Neuronal stem cell (in vitro differentiated cells): ENCODE measurements at places on chromosomes 11 and 22.

- DNase-seq = no peak
These were observed 152.9 kb upstream of the GRIA4 start for GRCh38 chr11:105456950-105457349.

GRCh38 chr11:75286826-75287465 lies 46.4 kb downstream of the TPBGL start:
- DNase-seq = no peak

DNA sequence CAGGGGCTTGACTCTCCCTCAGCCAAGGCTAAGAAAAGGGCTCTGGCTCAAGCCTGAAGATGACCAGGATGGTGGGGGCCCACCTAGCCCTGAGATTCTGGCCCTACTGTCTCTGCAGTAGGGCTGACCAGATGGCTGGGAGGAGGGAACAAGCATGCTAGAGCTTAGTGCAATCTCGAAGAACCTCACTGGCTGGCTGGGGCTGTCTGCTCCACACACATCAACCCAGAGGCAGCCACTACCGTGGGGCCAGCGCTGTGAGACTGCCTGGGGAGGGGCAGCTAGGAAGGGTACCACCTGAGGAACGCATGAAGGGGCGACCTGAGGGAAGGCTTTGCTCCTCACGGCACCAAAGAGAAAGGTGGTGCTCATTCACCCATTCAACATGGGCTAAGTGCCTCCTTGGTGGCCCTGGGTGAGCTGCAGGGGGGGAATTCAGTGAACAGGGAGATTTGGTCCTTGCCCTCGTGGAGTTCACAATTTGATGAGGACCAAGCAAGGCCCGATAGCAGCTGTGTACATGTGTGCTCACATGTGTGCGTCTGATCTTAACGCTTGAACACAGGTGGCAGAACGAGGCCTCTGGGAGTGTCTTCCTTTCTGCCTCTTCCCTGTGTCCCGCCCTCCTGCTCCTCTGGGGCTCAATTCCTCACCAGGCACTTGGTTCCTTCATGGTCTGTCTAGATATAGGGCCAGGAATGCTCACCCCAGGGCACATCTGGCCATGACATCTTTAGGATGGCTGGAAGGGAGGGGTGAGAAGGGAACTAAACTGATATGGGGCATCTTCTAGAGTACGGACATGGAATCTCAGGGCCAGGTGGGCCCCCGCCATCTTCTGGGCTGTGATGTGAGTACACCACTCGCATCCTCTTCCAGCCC lies 102.3 kb upstream of the PITPNB start:
- no peak for DNase-seq

- no peak for DNase-seq
These were observed 11.5 kb downstream of the STARD10 start for GRCh38 chr11:72782081-72782920.

DNA sequence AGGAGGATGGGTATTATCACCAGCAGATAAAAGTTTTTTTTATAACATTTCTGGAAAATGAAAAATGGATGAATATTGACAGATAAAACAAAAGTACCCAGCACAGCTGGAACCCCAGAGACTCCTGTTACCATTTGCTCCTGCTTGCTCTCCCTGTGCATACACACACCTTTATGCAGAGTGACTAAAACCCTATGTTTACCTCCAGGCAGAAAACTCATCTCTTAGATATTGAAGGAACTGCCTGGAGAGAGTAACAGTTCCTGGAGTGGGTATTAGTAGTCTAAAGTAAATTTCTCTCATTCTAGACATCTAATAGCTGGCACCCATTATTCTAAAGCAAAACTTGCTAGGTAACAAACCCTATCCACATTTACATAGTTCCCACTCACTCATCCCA lies 38.0 kb downstream of the CYP2R1 start:
- no peak for DNase-seq

DNA sequence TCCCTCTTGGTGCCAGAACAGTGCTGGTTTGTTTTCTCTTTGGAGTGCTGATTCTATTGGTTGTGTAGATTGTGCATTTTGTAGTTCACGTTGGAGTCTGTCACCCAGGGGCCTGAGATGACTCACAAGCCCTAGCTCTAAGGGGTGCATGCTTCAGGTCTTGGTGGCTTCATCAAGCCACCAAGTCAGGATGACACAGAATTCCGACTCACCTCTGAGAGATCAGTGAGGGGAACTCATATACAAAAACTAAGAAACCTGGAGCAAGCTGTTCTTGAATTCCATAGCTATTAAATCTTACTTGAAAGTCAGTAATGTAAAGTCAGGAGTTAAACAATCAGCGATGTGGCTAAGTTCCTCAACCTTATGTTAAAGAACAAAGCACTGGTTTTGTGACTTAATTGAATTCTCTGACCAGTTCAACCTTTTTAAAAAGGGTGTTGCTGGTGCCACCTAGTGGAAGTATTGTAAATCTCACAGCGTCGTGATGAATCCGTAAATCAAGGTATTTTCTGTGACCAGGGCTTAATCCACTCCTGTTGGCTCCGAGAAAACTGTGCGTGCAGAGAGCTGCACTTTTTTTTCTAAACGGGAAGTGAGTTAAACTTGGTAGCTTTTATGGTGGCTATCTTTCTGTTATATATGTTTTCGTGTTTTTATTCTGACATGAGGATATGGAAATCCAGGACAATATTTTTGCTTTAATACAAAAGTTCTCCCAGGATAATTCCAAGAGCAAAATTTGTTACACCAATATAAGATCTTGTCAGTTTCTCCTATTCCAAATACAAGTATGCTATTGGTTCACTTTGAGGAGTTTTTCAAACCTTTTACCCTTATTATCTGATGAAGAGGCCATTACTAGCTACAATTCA lies 14.6 kb downstream of the MMP13 start:
- DNase-seq = peak; percentile 64

GRCh38 chr22:32123657-32124056 lies 35.4 kb downstream of the C22orf42 start:
- DNase-seq = no peak

DNA sequence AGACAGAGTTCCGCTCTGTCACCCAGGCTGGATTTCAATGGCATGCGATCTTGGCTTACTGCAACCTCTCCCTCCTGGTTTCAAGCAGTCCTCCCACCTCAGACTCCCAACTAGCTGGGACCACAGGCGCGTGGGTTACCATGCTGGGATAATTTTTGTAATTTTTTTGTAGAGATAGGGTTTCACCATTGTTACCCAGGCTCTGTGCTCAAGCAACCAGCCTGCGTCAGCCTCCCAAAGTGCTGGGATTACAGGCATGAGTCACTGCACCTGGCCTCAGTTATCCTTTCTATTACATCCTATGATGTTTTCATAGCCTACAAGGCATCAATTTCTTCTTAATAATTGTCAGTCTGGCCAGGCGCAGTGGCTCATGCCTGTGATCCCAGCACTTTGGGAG lies 36.5 kb downstream of the LRRC74B start:
- DNase-seq = no peak

GRCh38 chr11:2687223-2687530 lies 12.6 kb downstream of the KCNQ1OT1 start:
- DNase-seq = no peak

DNA sequence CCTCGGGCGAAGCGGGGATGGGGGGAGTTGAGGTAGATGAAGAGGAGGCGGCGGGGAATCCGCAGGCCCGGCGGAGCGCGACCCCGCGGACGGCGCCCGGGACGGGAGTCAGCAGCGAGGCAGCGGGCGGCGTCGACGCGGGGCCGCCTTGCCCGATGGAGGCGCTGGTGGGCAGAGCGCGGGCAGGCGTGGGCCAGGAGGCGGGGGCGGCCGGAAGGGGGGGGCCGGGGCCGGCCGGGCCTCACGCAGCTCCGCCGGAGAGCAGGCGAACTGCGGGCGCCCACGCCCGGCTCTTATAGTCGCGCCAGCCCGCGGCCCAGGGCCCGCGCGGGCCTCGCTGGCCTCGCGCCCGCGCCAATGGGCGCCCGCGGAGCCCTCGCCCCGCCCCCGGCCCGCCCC lies at the start of gene IGF2:
Gene IGF2 (minus strand): TSS at position 267 of the 399 bp plus-strand sequence. CDS start 3,866 bp downstream, outside the sequence.
- no peak for DNase-seq

GRCh38 chr11:1714908-1715885 lies 18.2 kb downstream of the KRTAP5-6 start:
- DNase-seq = no peak

- no peak for DNase-seq
These were observed 7.6 kb downstream of the SLC39A13 start for GRCh38 chr11:47415949-47416472.

DNA sequence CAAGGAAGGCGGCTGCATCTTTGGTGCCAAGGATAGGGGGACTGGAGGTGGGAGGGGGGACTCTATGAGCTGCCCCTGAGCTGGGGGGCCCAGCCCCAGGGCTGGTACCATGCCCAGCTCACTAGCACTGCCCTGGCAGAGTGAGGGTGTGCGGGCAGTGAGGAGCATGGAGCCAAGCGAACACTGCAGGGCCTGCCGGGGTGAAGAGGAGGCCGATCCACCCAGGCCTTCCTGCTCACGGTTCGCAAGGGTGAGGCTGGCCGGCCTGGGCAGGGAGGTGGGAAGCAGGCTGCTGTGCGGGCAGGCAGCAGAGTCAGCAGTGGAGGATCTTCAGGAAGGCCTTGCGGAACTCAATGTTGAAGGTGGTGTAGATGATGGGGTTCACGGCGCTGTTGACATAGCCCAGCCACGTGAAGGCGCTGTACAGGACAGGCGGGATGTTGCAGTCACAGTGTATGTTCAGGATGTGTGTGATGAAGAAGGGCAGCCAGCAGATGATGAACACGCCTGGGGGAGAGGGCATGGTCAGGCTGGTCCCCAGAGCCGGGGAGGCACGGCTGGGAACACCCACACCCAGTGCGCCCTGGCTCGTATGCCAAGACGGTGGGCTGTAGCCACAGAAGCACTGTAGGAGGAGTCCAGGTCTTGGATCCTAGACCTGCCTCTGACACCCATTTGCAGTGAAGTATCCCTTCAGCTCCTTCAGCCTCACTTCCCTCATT lies 23.0 kb downstream of the ANKK1 start:
- no peak for DNase-seq

GRCh38 chr11:68734111-68734510 lies 17.2 kb downstream of the TESMIN start:
- no peak for DNase-seq

DNA sequence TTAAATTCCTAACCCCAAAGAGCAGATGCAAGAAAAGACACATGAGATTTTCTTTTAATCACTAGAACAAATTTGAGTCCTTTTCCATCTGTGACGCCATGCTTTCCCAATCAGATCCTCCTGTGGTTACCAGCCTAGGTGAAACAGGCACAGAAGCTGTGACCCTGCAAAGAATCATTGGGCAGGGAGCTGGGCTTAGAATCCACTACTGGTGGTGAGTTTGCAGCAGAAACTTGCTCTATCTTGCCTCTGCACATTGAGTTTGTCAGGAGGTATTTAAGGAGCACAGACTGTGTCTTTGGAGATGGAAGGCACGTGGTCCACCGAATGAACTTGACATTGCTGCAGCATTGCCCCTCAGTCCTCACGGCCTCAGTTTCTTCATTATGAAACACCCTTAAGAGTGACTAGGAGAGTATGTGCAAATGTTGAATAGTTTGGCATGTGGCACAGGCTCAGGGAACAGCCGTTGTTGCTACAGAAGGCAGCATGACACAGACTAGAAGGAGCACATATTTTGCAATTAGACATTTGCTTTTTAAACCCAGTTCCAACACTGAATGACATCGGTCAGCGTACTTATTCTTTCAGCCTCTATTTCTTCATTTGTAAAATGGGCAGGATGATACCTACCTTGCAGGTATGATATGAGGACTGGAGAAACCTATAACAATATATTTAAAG lies 127.6 kb downstream of the DBX1 start:
- DNase-seq = no peak

GRCh38 chr11:133753150-133753549 lies 92.2 kb downstream of the SPATA19 start:
- no peak for DNase-seq

DNA sequence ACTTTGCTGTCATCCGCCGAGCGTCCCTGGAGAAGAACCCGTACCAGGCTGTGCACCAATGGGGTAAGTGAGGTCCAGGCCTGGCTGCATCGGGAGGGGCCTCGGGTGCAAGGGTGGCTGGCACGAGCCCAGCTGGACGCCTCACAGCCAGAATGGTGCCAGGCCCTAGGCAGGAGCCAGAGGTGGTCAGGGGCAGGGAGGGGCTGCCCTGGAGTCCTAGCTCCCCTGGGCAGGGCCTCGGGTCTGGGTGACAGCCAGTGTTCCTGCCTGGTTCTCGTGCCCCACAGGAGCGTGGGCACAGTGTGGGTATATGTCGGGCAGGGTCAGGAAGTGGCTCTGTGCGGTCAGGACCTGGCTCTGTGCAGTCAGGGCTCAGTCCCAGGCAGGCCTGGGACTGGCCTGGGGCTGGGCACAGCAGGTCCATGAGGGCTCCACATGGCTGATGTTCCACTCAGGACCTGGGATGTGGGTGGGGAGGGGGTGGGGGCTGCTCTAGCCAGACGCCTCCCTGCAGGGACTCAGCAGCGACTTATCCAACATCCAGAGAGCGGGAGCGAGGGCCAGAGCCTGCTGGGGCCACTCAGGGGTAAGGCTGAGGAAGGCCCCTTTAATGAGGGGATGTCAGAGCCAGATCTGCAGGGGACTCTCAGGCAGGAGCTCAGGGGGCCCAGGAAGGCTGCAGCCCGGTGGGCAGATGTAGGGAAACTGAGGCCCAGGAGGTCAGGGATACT lies 1.2 kb downstream of the TSPAN32 start:
- no peak for DNase-seq

- no peak for DNase-seq
These were observed 253.6 kb upstream of the ANO3 start for GRCh38 chr11:26078231-26078821.

DNA sequence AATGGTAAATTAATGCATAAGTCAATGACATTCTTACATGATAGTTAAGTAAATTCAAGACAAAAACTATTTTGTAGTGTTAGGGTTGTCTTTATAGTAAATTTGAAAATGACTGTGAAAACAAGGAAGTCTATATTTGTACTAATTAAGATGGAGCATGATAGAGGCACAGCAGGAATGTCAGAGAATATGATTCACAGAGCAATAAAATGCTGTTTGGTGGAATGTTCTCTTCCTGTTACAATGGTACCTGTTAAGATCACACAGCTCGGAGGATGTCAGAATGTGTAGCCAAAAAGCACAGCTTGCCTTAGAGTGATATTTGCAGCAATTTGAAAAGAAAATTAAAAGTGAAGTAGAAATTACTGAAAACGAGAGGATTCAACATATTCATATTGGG lies 2339.7 kb upstream of the RAG2 start:
- DNase-seq = no peak

- DNase-seq = no peak
These were observed 19.7 kb upstream of the IL17REL start for GRCh38 chr22:50032109-50032871.

DNA sequence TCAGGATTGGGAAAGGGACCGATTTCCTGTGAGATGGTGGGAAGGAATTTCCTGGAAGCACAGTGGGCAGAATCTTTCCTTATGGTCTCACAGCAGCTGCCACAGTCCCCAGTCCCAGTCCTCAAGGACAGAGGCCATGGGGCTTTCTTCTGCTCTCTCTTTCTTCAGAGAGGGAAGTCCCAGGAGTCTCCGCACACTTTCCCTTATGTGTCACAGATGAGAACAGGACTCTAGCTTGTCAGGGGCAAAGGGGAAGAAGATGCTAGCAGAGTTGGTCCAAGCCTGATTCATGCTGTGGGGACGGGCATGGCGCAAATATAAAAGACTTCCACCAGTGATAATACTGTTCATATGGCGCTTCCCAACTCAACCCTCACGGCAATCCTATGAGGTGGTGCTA lies 7.5 kb upstream of the PPFIA1 start:
- DNase-seq = no peak

- no peak for DNase-seq
These were observed 88.6 kb upstream of the B3GAT1 start for GRCh38 chr11:134500621-134501020.
